ENCODE measurements at places on chromosomes 16 and 17. TPM values are rescaled to one million over a fixed set of nuclear protein-coding genes. Genes with fewer than 3 reads are reported as not detected.

DNA sequence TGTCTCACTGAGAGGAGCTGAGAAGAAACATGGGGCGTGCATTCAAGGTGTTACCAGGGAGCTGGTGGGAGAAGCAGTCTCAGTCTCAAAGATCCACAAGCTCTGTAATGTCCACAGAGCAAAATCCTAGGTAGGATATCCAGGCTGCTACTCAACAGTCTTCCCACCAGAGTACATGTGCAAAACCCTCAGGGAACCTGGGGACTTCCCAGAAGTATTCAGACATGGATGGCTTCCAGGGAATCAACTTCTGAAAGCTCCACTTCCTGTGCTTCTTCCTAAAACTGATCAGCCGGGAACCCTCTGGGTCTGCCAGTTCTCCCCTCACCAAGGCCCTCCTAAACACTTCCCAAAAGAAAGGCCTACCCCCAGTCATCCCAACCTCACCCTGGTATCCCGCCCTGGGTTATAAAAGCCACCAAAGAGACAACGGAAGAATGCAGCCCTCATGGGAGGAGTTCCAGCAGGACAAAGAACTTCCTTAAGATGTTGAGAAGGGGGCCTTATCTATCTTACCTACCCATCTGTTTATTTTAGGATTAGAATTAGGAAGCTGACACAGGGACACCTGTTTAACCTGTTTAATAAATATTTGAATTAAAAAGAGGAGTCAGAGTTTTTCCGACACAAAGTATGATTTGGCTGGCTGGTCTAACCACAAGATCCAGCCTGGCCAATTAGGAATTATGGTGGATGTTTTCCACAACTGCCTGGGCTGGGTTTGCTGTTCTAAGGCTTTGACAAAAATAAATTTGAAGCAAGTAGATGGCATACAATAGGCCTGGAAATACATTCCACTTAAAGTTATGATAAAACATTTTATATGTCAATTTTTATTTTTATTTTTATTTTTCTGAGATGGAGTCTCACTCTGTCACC is 37.0 kb downstream of the CUEDC1 start:
- DNase-seq: no peak

GRCh38 chr17:75844530-75845057 is 390 bp upstream of the UNC13D start:
- DNase-seq: no peak

The GLIS2 gene
- 0.80 TPM for total RNA-seq

DNA sequence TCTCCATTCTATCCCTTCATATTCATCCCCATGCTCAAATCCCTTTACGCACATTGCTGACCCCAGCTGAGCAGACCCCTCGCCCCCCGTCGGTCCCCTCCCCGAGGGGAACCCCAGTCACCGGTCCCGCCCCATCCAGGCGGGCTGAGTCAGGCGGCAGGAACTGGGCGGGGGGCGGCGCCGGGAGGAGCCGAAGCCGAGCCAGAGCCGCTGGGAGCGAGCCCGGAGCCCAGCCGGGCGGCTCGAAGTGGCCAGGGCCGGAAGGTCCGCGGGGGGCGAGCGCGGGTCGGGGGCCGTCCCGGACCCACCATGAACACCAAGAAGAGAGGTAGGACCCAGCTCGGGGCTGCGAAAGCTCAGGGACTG is 8.6 kb downstream of the RIPOR1 start:
- no peak for DNase-seq

GRCh38 chr16:67304020-67304419 is 22.5 kb downstream of the KCTD19 start:
- DNase-seq: no peak

The TP53TG3C gene
- not detected for total RNA-seq

The NRN1L gene
- not detected for total RNA-seq
